MCF 10A (cell line): ENCODE measurements at places on chromosomes 1 and 21.

DNA sequence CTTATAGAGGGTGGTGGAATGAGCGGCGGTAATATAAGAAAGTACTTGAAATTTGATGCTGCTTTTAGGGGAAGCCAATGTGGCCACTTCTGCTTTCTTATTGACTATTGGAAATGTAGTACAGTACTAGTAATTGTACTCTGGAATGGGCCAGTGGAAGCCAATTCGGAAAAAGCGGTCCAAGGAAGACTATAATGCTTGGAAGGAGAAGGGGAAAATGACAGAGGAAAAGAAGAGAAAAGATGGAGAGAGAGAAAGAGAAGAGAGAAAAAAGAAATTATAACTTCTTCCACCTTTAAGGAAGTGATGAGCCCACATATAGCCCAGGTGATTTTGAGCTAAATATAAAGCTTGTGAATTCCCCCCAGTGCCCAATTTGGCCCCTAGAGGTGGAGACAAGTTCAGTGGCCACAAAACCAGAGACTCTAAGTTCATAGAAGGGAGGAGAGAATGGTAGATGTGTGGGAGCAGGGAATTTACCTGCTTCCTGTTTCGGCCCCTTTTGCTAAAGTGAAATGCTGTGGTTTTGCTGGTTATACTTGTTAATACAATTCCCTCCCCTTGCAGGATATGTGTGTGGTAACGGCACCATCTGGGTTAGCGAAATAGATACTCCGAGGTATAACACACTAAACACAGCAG is 35.7 kb upstream of the DUSP10 start:
- no peak overlapping the region for H3K4me3 ChIP-seq
- no peak overlapping the region for H3K27ac ChIP-seq
- no peak for DNase-seq

DNA sequence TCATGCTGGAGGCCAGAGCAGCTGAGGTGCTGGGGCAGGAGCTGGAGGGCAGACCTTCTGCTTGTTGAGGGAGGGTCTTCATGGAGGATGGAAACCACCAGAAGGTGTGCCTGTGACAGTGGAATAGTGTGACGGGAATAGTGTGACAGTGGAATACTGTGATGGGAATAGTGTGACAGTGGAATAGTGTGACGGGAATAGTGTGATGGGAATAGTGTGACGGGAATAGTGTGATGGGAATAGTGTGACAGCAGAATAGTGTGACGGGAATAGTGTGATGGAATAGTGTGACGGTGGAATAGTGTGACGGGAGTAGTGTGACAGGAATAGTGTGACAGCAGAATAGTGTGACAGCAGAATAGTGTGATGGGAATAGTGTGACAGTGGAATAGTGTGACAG is 325.1 kb downstream of the HHAT start:
- H3K4me1 ChIP-seq, result no peaks in the 10 kb centered on the region
- peak; percentile 26 for DNase-seq
- H3K4me3 ChIP-seq, result no peak overlapping the region
- no peaks in the 10 kb centered on the region for H3K36me3 ChIP-seq
- H3K27me3 ChIP-seq, result peaks cover 8% of the 10 kb centered on the region

GRCh38 chr1:21206117-21206516 is 29.4 kb upstream of the EIF4G3 start:
- H3K36me3 ChIP-seq, result no peaks in the 10 kb centered on the region
- no peaks in the 10 kb centered on the region for H3K4me1 ChIP-seq
- no peak overlapping the region for H3K27ac ChIP-seq
- H3K27me3 ChIP-seq, result no peaks in the 10 kb centered on the region

- no peak overlapping the region for H3K4me3 ChIP-seq
- peaks cover 6% of the 10 kb centered on the region for H3K4me1 ChIP-seq
- no peak for DNase-seq
- H3K27me3 ChIP-seq, result no peaks in the 10 kb centered on the region
- no peaks in the 10 kb centered on the region for H3K36me3 ChIP-seq
- H3K27ac ChIP-seq, result no peak overlapping the region
Observed at GRCh38 chr1:55280731-55281130, 65.6 kb upstream of the USP24 start.

DNA sequence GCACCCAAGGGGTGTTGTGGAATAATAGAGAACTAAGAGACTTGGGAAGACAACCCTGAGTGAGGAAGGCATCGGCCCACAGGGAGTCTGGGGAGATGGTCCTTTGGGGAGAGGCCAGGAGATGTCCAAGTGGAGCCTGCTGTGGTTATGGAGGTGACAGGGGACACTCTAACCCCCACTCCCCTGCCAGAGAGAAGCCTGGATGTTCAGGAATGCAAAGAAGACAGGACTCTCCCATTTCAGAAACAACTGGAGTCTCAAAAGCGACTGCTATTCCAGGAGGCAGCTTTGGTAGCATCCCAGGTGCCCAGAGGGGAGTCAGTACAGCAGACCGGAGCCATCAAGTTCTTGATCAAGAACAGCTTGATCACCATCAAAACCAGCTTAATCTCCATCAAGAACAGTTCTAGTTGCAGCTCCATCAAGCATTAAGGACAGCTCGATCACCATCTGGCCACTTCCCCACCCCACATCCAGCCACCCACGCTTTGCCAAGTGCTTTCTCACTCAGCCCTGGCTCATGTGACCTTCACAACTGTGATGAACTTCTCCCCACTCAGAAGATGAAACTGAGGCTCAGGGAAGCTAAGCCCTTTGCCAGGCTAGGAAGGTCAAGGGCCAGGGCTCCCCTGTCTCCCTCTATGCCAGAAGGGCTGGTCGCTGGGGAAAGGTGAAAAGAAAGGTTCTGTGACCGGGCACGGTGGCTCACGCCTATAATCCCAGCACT is 743 bp downstream of the CD52 start:
- DNase-seq, result no peak
- H3K4me1 ChIP-seq, result peaks cover 8% of the 10 kb centered on the region
- no peak overlapping the region for H3K27ac ChIP-seq
- H3K4me3 ChIP-seq, result no peak overlapping the region
- H3K36me3 ChIP-seq, result peaks cover 10% of the 10 kb centered on the region

GRCh38 chr1:22880174-22880601 is 92.5 kb downstream of the LACTBL1 start:
- H3K4me3 ChIP-seq, result no peak overlapping the region
- no peak overlapping the region for H3K27ac ChIP-seq
- no peaks in the 10 kb centered on the region for H3K4me1 ChIP-seq
- H3K36me3 ChIP-seq, result no peaks in the 10 kb centered on the region

- no peaks in the 10 kb centered on the region for H3K36me3 ChIP-seq
- no peak overlapping the region for H3K27ac ChIP-seq
- DNase-seq, result peak; percentile 80
- H3K4me3 ChIP-seq, result no peak overlapping the region
- H3K27me3 ChIP-seq, result no peaks in the 10 kb centered on the region
Observed at GRCh38 chr1:199463521-199464127, 563.9 kb upstream of the NR5A2 start.

GRCh38 chr1:224114787-224115175 is 870 bp downstream of the FBXO28 start:
- peaks cover 33% of the 10 kb centered on the region for H3K36me3 ChIP-seq
- H3K27me3 ChIP-seq, result no peaks in the 10 kb centered on the region

GRCh38 chr21:14620152-14620551 is 74.0 kb upstream of the SAMSN1 start:
- peaks cover 10% of the 10 kb centered on the region for H3K4me1 ChIP-seq
- H3K36me3 ChIP-seq, result no peaks in the 10 kb centered on the region
- no peak overlapping the region for H3K27ac ChIP-seq
- no peak for DNase-seq
- no peaks in the 10 kb centered on the region for H3K27me3 ChIP-seq
- H3K4me3 ChIP-seq, result no peak overlapping the region

DNA sequence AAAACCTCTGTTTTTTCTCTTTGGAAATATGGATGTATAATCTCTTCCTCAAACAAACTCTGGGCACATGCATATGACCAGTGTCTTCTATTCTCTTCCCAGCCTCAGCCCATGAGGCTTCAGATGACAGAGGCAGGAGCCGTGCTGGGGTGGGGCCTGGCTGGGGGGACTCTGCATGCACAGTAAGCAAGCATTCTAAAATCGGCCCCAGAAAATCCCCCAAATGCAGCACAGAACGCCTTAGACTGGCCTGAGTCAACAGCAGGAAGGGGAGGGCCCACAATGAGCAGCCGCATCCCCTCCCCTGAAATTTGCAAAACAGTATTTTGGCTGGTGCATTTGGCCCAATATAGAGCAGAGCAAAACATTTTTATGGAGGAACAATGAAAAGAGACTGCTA is 47.8 kb downstream of the ITPKB start:
- peaks cover 11% of the 10 kb centered on the region for H3K36me3 ChIP-seq
- no peak for DNase-seq
- no peak overlapping the region for H3K4me3 ChIP-seq
- H3K4me1 ChIP-seq, result peaks cover 5% of the 10 kb centered on the region

GRCh38 chr1:50750021-50750619 is 209.9 kb downstream of the FAF1 start:
- H3K27me3 ChIP-seq, result no peaks in the 10 kb centered on the region
- H3K27ac ChIP-seq, result no peak overlapping the region
- H3K4me1 ChIP-seq, result no peaks in the 10 kb centered on the region
- no peak overlapping the region for H3K4me3 ChIP-seq
- peak; percentile 47 for DNase-seq
- H3K36me3 ChIP-seq, result peaks cover 6% of the 10 kb centered on the region

DNA sequence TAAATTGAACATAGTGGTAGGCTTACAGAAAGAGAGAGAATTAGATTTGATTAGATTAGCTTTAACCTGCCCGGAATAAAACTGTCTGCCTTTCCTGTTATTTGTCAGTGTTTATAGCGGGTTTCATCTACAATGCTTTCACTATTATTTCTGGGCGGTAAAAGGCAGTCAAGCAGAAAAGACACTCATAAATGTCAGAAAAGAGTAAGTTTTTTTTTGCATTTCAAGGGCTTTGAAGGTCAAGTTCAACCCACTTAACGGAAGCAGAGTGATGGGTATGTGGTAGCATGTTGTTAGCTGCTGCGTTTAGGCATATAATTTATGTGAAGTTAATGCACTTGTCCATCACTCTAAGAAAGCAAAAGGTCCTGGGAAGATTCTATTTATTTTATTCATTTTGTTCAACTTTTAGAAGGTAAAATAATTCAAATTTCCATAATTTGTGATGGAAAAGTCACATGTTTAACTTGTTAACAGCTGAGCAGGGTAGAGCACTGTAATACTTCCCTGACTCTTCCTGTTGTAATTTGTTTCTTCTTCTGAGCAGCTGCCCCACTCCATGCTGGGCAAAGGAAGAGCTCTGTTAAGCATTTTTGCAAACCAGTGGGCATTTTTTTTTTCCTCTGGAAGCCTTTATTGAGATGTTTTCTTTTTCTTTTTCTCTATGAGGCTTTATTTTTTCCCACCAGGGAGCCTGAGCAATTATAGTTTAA is 220.1 kb downstream of the ST6GALNAC3 start:
- no peak overlapping the region for H3K27ac ChIP-seq
- no peaks in the 10 kb centered on the region for H3K4me1 ChIP-seq
- peaks cover 29% of the 10 kb centered on the region for H3K27me3 ChIP-seq
- H3K36me3 ChIP-seq, result no peaks in the 10 kb centered on the region
- no peak for DNase-seq

DNA sequence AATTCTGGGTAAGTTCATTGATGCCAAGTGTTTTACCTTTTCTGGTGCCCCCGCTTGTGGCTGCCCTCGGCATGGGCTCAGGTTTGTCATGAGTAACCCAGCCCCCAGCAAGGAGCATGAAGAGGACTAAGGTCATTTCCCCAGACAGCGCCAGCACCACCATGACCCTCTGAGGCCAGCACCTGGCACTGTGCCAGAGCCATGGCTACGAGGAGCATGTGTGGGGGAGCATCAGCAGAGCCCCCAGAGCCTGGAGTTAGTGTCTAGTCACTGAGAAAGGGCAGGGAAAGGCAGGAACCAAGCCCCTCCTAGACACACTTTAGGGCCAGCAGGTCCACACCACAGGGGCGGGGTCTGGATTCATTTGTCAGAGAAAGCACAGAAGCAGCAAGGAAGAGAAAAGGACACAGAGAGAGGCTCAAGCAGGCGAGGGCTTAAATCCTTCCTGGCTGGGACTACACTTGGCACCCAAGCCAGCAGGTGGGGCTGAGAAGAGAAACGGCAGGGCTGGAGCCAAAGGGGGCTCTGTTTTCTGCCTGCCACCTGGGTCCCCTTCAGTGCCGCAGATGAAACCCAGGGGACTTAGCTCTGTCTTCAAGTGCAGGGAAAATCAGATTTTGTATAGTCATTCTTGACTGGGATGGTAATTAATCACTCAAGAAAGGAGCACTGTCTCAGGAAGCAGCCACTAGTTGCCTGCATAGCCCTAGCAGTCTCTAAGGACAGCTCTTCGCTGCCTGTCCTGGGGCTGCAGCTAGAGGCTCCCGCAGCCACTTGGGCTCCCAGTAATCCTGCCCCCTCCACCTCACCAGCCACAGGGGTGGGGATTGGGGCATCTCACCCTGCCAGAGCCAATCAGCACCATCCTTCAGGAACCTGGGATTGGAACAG is 79.6 kb upstream of the ZC3H12A start:
- no peak overlapping the region for H3K4me3 ChIP-seq
- H3K36me3 ChIP-seq, result no peaks in the 10 kb centered on the region
- H3K27ac ChIP-seq, result no peak overlapping the region
- H3K27me3 ChIP-seq, result peaks cover 51% of the 10 kb centered on the region
- no peaks in the 10 kb centered on the region for H3K4me1 ChIP-seq

DNA sequence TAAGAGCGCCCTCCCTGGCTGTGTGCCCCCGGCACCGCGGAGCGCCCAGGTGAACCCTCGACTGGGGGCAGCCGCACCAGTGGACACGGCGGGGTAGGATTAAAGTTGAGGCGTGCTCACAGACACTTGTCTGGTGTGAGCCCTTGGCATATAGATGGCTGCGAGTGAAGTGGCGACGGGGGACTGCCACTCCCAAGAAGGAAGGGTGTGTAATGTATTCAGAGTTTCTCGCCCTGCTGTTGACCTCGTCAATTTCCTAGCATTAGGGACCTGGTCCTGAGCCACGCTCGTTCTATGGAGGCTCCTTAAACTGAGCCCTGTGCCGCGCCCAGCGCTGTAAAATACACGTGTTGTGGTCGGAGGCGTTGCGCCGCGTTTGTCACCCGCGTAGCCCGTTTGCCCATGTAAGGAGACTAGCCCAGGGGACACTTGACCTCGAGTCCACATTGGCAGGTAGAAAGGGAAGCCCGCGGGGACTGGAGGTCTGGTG is 554 bp downstream of the EVA1C start:
- no peaks in the 10 kb centered on the region for H3K27me3 ChIP-seq
- peak; percentile 58 for DNase-seq
- H3K4me1 ChIP-seq, result peaks cover 46% of the 10 kb centered on the region
- peak overlapping the region; percentile 97 for H3K4me3 ChIP-seq

DNA sequence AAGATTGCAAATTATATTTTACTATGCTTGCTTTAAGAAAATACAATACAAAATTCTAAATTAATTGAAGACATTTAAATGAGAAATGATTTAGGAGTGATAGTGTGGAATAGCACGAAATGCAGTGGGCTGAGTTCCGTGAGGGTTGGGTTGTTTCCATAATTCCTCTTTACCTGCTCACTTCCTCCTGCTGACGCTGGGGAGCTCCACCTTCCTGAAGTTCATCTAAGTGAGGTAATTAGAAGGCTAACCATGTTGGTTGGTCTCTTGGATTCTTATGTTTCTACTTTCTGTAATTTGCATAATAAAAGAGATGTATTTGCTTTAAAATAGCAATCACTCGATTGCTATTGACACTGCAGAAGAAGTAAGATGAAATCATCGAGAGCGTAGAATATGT is 4.7 kb downstream of the OR14I1 start:
- no peak overlapping the region for H3K27ac ChIP-seq
- no peak overlapping the region for H3K4me3 ChIP-seq
